ENCODE measurements at places on chromosomes 16 and 17.
A peak's percentile ranks its signal among the peaks of the same experiment; 100 is the strongest.

DNA sequence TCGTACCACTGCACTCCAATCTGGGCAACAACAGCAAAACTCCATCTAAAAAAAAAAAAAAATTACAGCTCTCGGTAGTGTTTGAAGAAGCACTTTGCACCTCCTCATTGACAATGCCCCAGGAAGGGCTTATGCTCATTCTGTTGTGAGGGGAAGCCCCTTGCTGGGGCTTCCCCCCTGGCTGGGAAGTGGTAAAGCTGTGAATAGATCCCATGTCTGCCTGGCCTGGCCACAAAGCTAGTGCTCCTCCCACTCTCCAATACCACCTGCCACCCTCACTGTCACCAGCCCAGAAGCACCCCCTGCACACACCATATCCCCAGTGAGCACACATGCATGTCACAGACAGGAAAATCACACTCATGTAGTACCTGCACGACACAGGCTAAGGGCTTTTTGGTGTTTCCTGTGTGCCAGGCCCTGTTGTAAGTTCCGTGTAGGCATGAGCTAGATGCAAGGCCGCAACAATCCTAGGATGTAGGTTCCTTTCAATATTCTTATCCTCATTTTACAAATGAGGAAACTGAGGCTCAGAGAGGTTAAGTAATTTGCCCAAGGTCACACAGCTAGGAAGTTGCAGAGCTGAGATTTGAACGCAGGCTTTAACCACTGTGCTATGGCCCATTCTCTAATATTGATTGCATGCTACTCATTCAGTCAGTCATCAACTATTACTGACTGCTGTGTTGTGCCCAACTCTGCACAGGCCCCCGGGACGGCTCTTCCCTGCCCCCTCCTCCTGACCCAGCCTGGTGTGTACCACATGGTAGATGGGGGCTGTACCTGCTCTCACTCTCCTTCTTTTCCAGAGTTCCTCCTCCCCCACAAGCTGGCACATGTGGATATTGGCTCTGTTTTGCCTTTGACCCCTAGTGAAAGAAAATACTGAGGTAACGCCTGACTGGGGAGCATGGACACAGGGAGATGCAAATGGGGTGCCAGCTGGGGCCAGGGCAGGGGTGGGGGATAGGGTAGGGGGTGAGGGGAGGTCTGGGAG lies 11.9 kb upstream of the COL1A1 start:
- DNase-seq = peak; percentile 40

DNA sequence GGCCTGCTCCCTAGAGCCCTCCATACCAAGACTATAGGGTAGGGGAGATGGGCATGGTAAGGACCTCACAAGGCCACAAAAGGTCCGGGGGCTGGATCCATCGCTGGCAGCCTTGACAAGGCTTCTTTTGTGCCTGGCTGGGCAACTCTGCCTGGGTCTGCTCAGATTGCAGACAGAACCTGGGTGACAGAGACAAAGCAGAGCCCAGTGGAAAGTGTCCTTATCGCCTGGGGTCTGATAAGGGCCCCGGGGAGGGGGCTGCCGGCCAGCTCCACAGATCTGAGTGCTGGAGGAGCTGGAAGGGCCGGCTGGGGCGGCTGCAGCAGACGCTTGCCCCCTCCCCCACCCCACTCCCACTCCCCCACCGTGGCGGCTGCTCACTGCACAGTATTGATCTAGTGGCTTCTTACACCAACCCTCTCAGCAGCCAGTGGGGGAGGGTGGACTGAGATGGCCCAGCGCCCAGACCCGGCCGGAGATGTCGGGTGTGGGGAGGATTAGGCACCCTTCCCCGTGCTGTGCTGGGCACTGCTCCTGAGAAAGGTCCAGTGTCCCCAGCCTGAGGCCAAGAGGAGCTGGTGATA lies 7.2 kb downstream of the MMP15 start:
- no peak for DNase-seq

DNA sequence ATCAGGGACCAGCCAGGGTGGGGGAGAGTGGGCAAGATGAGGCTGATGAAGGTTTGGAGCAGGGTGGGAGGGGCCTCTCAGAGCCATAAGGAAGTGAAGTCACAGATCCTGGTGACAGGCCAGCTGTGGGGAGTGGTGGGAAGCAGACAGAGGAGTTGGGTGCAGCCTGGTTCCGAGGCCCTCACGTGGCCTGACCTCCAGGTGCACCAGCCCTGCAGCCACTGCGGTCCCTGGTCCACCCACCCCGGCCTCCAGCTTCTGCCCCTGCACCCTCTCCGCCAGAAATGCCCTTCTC lies 3.9 kb upstream of the ZFPM1 start:
- DNase-seq = no peak

DNA sequence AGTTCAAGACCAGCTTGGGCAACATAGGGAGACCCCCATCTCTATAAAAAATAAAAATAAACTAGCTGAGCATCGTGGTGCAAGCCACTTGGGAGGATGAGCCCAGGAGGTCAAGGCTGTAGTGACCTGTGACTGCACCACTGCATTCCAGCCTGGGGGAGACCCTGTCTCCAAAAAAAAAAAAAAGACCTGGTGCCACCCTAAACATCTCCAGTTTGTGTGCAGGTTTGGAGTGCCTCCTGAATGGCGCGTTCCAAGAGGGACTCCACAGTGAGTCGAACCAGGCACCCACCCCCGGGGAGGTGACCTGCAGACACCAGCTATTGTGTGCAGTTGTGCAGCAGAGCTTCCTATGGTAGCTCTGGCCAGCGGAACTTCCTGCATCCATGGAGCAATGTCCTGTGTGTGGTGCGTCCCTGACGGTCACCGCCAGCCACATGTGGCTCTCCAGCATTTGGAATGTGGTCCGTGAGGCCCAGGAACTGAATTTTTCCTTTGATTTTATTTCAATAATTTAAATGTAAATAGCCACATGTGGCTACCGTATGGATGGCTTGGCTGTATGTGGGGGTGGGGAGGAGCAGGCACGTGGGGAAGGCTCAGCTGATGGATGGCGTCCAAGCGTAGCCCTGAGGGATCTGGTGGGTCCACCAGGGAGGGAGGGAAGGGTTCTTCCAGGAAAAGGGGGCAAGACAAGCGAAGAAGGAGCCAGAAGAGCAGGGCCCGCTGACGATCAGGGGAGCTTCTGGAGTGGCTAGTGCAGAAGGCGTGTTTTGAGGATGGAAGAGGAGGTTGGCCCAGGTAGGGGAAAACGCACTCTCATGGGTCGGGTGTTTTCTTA lies 107.1 kb upstream of the GSE1 start:
- DNase-seq = no peak

DNA sequence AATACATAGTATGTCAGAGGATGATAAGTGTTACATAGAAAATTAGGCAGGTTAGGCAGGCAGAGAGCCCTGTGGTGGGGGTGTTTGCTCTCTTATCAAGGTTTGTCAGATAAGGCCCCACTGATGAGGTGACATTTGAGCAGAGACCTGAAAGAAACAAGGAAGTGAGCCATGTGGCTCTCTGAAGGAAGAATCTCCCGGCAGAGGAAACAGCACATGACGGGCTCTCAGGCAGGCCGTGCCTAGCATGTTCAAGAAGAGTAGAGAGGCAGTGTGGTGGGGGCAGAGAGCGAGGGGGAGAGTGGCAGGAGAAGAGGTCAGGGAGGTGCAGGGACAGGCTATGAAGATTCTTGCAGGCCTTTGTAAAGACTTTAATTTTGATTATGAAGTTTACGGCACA lies 82.0 kb upstream of the ASIC2 start:
- no peak for DNase-seq

- peak; percentile 5 for DNase-seq
Observed at GRCh38 chr17:79192503-79193351, 118.1 kb downstream of the ENGASE start.
